ENCODE measurements at places on chromosomes 6 and 20. TPM values are rescaled to one million over a fixed set of nuclear protein-coding genes. Genes with fewer than 3 reads are reported as not detected.

- no peaks in the 10 kb centered on the region for H3K27me3 ChIP-seq
- no peak overlapping the region for H3K4me3 ChIP-seq
- DNase-seq = no peak
- H3K27ac ChIP-seq = no peak overlapping the region
- no peaks in the 10 kb centered on the region for H3K4me1 ChIP-seq
- no peaks in the 10 kb centered on the region for H3K36me3 ChIP-seq
These were observed 76.5 kb downstream of the SH3BGRL2 start for GRCh38 chr6:79707621-79708020.

The HLA-DRB5 gene
- total RNA-seq = 197 TPM

DNA sequence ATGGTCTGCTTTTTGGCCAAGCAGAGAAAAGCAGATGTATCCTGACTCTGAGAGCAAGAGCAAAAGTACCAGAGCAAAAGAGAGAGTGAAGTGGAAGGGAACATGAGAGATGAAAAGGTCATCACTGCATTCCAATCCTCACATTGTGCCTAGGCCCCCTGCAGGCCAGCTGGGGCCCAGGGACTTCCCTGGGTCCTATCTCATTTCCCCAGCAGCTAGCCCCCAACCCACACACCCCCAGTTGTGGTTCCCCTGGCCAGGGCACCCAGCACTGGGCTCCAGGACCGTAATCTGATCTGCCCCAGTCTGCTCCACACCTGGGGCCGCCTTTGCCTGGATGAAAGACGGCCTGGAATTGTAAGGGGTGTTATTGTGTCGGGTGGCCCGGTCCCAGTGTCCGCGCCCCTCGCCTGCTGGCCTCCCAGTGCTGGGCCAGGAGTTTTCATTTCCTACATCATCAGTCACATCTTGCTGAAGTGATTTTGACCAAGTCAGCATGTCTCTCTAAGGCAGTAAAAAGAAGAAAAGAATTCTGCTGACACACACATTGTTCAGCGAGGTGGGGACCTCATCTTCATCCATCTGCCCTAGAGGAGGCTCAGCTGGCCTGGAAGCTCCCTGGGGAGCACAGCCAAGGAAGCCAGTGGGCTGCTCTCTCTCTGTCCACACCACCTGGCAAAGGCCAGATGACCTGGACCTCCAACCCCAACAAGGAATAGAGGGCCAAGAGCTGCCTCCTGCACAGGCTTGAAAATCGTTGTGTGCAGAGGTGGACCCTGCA is 4.0 kb upstream of the BMP7 start:
- H3K36me3 ChIP-seq = no peaks in the 10 kb centered on the region
- H3K4me3 ChIP-seq = no peak overlapping the region
- DNase-seq = no peak
- peaks cover 37% of the 10 kb centered on the region for H3K27me3 ChIP-seq

The OLIG3 gene
- not detected for total RNA-seq

The OR12D3 gene
- total RNA-seq = not detected

DNA sequence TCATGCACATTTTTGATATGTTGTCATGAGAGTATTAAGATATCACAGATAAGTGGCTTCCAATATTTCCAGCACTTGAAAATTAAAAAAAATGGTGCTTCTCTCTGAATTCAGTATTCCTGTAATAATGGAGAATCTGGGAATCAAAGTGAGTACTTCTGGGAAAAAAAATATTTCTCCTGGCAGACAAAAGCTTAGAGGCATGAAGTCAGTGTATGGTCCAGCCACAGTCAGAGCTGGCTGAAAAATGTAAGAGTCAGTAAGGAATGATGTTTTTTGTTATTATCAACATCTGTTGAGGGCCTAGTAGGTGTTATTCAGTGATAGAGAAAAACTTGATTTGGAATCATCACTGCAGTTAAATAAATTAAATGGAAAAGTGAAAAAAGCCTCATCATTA is 3.2 kb upstream of the RFPL4B start:
- H3K4me3 ChIP-seq = no peak overlapping the region
- no peaks in the 10 kb centered on the region for H3K27me3 ChIP-seq
- no peak for DNase-seq

- peak overlapping the region; percentile 73 for H3K27ac ChIP-seq
- peaks cover 26% of the 10 kb centered on the region for H3K36me3 ChIP-seq
- H3K27me3 ChIP-seq = no peaks in the 10 kb centered on the region
- no peak overlapping the region for H3K4me3 ChIP-seq
These were observed 47.6 kb upstream of the MYL9 start for GRCh38 chr20:36493801-36494114.

DNA sequence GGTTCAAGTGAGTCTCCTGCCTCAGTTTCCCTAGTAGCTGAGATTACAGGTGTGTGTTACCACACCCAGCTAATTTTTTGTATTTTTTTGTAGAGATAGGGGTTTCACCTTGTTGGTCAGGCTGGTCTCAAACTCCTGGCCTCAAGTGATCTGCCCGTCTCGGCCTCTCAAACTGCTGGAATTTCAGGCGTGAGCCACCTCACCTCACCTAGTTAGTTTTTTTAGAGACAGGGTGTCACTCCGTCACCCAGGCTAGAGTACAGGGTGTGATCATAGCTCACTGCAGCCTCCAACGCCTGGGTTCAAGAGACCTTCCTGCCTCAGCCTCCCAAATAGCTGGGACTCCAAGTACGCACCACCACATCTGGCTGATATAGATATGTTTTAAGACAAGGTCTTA is 22.9 kb downstream of the SYTL3 start:
- peaks cover 10% of the 10 kb centered on the region for H3K4me1 ChIP-seq
- no peaks in the 10 kb centered on the region for H3K27me3 ChIP-seq
- no peaks in the 10 kb centered on the region for H3K36me3 ChIP-seq
- no peak for DNase-seq

GRCh38 chr20:32521780-32522525 is 63.2 kb downstream of the NOL4L start:
- no peaks in the 10 kb centered on the region for H3K27me3 ChIP-seq
- no peak overlapping the region for H3K4me3 ChIP-seq
- DNase-seq = peak; percentile 82
- no peak overlapping the region for H3K27ac ChIP-seq
- no peaks in the 10 kb centered on the region for H3K36me3 ChIP-seq
- peaks cover 12% of the 10 kb centered on the region for H3K4me1 ChIP-seq

DNA sequence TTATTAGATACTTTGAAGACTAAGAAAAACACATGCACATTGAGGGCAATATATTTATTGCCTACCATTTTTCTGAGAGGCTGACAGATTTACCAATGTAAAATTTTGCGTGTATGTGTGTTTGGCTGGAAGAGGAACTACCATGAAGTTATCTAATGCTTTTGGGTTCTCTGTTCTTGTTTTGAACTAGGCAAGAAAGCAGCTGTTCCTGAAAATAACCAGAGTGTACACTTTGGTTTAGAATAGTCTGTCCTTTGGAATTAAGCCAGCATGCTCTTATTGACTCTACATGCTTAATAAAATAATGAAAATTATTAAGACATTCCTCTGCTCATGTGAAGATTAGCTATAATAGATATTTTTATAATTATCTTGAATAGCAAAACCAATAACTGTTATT is 129.2 kb downstream of the MYB start:
- H3K27me3 ChIP-seq = no peaks in the 10 kb centered on the region
- no peak overlapping the region for H3K4me3 ChIP-seq
- no peaks in the 10 kb centered on the region for H3K36me3 ChIP-seq
- DNase-seq = no peak

- H3K4me3 ChIP-seq = peak overlapping the region; percentile 44
- no peaks in the 10 kb centered on the region for H3K36me3 ChIP-seq
- peaks cover 21% of the 10 kb centered on the region for H3K4me1 ChIP-seq
These were observed 185.9 kb downstream of the PDE7B start for GRCh38 chr6:136037242-136037875.

DNA sequence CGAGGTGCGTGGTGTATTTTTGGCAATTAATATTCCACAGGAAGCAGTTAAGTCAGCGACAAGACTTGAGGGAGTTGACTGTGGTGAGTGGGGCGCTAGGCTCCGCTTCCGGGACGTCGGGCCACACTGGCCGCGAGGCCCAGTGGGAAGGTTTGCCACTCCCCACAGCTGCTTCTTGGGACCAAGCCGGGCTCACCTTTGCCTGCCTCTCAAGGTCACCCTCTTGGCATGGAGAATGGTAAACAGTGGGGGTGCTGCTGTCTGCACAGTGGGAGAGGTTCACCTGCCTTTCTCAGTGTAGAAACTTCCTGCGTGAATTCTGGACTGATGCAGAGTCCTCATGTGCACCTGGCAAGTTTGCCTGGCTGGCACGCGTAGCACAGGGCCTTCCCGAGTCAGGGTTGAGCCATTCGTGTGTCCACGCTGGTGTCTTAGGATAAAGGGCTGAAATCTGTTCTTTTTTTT is 6.4 kb downstream of the OSBPL2 start:
- no peak overlapping the region for H3K27ac ChIP-seq
- H3K36me3 ChIP-seq = peaks cover 8% of the 10 kb centered on the region
- peaks cover 19% of the 10 kb centered on the region for H3K4me1 ChIP-seq
- no peaks in the 10 kb centered on the region for H3K27me3 ChIP-seq
- no peak overlapping the region for H3K4me3 ChIP-seq
